ENCODE measurements at places on chromosomes 7 and 10. TPM values are rescaled to one million over a fixed set of nuclear protein-coding genes. Genes with fewer than 3 reads are reported as not detected.

DNA sequence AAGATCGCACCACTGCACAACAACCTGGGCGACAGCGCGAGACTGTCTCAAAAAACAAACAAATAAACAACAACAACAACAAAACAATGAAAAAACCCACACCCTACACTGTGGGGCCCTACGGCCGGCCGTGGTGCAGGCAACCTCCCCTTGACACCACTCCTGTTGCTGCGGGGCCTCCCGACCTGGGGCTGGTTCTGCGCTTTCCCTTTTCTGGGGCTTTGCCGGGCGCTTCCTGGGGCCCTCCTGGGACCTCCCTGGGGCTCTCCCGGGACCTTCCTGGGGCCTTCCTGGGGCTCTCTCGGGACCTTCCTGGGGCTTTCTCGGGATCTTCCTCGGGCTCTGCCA, 46.6 kb downstream of the INSIG1 start:
- no peak for DNase-seq

Gene MDH2
- total RNA-seq: 221 TPM

Gene CNNM2
- total RNA-seq: 4.0 TPM

- DNase-seq: no peak
Measured at GRCh38 chr7:132420527-132420926, 155.7 kb downstream of the PLXNA4 start.

- no peak for DNase-seq
Measured at GRCh38 chr10:89403043-89403442, 10.6 kb downstream of the IFIT1 start.

DNA sequence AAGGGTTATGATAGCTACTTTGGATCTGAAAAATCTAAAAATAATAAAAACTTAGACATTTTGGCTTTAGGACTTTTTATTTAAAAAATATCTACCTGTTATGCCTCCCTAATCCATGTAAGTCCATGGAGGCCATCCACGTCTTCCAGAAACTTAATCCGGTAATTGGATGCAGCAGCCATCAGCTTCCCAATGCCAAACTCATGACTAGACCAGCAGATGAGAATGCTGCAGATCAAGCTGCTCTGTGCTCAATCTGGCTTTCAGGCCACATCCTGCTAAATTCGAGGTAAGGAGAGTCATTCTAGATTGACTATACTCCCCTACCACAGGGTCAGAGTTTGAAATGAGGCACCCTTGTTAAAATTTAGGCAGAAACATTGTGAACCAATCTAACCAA, 168.5 kb upstream of the TCERG1L start:
- no peak for DNase-seq

DNA sequence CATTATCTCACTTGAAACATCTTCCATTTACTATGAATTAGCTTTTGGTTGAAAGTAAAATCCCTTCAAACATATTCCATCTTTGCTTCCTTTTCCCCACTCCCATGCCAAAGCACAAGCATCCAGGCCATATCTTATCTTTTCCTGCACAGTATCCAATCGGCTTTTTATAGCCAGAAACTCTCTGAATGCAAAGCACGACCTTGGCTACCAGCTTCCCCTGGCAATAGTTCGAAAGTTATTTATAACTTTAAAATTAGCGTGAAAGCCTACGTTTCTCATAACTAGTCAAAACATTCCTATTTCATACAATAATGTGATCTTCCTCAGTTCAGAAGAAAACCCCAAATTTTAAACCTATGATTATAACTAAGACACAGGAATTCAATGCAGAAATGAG, 440 bp downstream of the CTNNA3 start:
- no peak for DNase-seq

Gene NKX1-2
- not detected for total RNA-seq

DNA sequence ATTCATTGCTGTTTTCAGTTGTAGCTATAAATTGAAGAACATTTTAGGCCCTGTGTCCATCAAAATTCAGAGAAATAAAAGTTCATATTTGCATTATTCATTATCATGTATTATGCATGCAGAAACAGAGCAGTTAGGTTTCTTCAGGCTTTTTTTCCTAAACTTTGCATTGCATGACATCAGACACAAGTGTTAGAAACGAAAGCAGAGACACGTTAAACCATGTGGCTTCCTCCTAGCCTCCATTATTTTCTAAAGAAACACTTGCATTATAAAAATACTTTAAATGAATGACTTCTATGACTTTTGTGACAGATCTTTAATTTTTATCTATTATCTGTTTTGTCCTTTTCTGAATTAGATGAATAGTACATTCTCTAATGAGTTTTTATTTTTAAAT, 8.8 kb upstream of the EBLN1 start:
- DNase-seq: no peak

DNA sequence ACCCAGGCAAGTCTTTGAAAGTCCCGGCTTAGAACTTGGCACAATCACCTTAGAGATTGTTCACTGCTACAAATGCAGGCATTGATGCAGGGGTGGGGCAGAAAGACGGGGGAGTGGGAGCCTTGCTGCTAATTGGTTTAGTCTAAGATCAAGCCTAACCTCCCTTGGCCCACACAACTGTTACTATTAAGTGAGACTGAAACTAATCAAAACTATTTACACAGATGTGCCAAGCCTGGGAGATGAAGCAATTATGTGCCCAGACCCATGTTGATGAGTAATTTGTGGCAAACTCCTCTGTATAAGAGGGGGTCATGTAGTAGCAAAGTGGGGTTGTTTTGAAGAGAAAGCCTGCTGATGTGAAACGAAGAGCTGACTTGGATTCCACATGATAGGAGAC, 178.2 kb upstream of the ITGB1 start:
- peak; percentile 81 for DNase-seq

DNA sequence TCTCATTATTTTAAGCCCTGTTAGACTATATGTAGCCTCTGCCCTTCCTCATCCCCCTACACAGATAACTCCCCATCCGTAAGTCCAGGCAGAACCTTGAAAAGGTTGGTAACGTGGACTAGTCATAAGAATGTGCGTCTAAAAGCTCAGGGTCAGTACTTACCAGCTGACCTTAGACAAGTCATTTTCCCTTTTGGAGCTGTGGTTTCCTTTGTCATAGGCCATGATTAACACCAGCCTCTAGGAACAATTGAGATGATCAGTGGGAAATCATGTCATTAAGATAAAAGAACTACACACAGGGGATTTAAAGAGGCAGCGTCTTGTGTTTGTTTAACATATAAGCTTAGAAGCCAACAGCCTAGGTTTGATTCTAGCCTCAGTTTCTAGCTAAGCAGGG, 6.9 kb upstream of the UNC5B start:
- no peak for DNase-seq

GRCh38 chr7:66952343-66953043, 31.5 kb downstream of the TMEM248 start:
- peak; percentile 84 for DNase-seq

- DNase-seq: no peak
Measured at GRCh38 chr7:7219216-7219615, 36.9 kb downstream of the C1GALT1 start.

DNA sequence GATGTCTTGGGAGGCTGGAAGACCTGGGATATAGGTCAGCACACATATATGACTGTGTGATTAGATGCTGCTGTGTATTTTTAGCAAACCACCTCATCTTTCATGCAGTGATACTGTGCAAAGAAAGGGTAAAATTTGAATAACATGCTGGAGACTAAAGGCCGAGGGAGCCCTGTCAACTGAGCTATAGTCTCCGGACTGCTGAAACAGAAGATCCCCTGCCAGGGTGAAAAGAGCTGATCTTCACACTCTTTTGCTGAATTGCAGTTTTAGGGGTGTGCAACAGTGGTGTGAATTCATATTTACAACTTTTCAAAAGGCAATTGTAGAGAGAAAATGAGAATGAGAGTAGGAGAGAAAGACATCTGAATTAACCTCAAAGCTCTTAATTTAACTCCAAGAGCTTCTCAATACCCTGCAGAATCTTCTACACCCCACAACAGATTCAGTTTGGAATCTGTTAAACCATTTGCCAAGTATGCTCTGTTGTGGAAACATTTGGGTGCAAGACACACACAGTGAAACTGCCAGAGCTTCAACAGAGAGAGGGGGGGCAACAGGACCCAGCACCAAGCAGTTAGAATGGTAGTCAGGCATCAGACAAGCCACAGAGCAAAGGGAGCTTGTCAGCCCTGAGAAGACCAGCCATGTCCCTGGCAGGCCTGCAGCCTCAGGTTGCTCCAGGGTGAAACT, 190.1 kb upstream of the STK17A start:
- DNase-seq: no peak

DNA sequence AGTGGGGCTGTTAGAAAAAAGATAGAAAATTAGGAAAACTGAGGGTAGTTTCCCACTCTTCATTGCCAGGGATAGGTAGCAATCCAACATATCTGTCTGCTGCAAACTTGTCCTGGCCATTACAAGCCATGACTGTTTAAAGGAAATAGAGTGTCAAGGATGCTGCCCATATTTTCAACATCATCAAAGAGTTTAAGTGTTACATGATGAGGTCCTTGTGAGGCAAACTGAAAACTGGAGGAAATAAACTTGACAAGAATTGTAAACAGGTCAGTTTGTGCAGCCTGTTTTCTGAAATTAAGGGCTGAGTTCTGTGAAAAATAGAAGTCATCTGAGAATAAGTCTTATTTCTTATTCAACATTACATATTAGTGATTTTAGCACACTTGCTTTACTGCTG, 78.0 kb downstream of the VWDE start:
- no peak for DNase-seq

Gene SH3PXD2A
- total RNA-seq: 2.8 TPM

Gene AKR1C4
- total RNA-seq: not detected

- DNase-seq: no peak
Measured at GRCh38 chr10:10722422-10722821, 295.2 kb upstream of the CELF2 start.

- no peak for DNase-seq
Measured at GRCh38 chr7:108114117-108114841, 15.9 kb downstream of the LAMB4 start.

Gene AFAP1L2
- total RNA-seq: 9.0 TPM

Gene ADAM22
- total RNA-seq: 0.61 TPM

Gene SPDYE16
- total RNA-seq: not detected

DNA sequence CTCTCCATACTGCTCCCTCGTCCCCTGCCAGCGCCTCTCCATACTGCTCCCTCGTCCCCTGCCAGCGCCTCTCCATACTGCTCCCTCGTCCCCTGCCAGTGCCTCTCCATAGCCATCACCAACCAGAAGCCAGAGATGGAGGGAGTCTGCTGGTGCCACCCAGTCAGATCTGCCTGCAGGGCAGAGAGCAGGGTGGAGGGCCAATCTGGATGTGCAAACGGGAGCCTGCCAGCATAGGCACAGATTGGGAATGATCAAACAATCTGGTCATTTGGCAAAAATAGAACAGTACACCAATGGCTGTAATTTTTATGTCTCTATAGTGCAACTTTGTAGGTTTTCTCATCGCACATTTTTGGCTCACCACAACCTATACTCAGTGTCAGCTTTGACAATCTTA, 76.9 kb upstream of the LRRC4 start:
- DNase-seq: no peak

Gene HMX3
- total RNA-seq: not detected

DNA sequence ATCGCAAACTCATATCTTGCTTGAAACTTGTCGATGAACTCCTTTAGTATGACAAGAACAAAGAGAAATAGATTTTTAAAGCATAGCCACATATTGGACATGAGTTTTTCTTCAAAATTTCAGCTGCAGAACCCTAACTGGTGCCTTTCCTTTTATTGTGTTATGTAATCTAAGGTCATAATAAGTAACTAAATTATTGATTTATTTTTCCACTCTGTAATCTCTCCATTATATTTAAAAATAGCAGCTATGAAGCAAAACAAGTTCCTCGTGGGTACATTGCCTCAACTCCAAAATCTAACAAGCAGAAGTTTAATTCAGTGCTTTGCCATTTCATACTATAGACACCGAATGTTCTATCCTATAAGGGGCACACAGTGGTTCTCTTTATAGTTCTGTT, 159.2 kb upstream of the PRSS1 start:
- no peak for DNase-seq

DNA sequence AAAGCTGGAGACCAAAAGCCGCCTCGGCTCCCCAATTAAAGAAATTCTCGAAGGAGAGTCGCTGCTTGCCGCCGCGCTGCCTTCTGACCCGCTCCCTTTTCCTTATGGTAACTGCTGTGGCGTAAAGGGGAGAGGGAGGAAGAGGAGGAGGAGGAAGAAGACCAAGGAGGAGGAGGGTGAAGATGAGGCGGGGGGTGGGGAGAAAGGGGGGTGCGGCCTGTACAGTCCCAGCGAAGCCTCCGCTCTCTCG, 388 bp downstream of the CNOT4 start:
- DNase-seq: no peak

- peak; percentile 87 for DNase-seq
Measured at GRCh38 chr10:5546891-5547680, 22.3 kb downstream of the CALML3 start.

- peak; percentile 64 for DNase-seq
Measured at GRCh38 chr7:39754326-39755120, 131.2 kb downstream of the RALA start.

DNA sequence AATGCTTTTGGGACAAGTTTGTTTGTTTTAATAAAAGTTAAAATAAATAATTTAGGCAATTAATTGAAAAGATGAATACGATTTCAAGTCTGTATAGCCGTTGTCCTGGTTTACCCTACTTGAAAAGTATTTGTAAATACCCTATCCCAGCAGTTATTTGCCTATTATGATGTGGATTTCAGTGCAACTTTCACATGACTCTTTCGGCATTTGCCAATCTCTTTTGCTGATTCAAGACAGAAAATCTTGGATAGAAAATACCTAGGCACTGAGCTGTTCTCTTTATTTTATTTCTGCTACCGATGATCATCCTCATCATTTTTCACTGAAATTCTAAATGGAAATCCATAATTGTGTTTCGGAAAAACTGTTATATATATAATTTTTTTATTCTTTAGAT, 125.9 kb upstream of the FZD8 start:
- DNase-seq: no peak
